GM12878 (cell line): ENCODE measurements at places on chromosomes 11 and 22. TPM values are rescaled to one million over a fixed set of nuclear protein-coding genes. Genes with fewer than 3 reads are reported as not detected.
A peak's percentile ranks its signal among the peaks of the same experiment; 100 is the strongest.

Gene OR51F2
- total RNA-seq = not detected in 2 replicates

Gene LRP4
- 0.21 TPM in 1 of 2 replicates, not detected in the other for total RNA-seq

DNA sequence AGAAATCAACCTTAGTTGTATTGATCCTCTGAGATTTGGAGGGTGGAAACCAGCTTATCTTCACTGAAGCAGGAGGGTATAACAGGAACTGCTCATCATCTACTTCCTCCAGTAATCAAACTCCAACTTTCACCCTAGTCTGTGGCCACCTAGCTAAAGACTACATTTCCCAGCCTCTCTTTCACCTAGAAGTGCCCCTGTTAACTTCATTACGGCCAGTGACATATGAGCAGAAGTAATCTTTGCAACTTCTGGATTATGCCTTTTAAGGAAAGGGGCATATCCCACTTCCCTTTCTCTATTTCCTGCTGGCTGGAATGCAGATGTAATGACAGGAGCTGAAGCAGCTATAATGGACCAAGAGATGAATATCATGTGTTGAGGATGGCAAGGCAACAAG is 7.6 kb upstream of the VPS37C start:
- peaks cover 26% of the 10 kb centered on the region for H3K4me1 ChIP-seq
- no peaks in the 10 kb centered on the region for H3K36me3 ChIP-seq
- no peak overlapping the region for H3K4me3 ChIP-seq
- no peak for DNase-seq
- H3K27me3 ChIP-seq = no peaks in the 10 kb centered on the region

Gene TRIM6
- total RNA-seq = 3.1 and 4.4 TPM in 2 replicates

DNA sequence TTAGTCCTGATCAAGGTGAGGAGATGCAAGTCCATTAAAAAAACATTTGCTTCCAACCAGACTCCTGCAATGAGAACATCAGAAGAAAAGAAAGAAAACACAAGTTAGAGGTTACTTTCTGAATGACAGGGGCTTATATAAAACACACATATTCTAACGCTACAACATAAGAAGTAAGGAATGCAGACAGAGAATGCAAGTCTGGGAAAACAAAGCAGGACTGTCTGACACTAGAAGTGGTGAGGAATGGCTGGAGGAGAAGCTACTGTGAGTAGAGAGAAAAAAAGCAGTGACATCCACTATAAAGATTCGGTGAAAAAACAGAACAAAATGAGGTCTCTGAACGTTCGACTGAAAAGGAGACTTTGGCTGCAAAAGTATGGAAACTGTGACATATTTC is 12.3 kb downstream of the TMEM216 start:
- no peaks in the 10 kb centered on the region for H3K4me1 ChIP-seq
- no peak overlapping the region for H3K4me3 ChIP-seq
- peaks cover 43% of the 10 kb centered on the region for H3K36me3 ChIP-seq
- DNase-seq = no peak
- H3K27ac ChIP-seq = no peak overlapping the region
- H3K27me3 ChIP-seq = no peaks in the 10 kb centered on the region

DNA sequence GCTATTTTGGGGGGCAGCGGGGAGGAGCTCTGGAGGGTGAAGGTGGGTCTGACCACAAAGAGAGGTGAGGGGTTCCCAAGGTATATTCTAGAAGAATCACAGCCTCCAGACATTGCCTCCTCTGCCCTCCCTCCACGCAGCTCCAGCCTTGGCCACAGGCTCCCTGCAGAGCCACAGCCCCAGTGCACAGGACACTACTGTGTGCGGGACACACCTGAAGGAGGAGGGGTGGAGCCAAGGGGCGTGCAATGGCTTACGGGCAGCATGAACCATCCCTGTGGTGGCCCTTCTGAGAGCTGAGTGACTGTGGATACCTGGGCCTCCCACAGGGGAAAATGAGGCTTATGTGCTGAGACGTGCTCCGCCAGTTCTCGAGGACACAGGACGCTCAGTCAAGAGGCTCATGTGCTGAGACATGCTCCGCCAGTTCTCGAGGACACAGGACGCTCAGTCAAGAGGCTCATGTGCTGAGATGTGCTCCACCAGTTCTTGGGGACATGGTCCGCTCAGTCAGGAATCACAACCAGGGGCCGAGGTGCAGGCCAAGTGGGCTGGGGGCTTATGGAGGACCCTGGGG is 417.3 kb downstream of the SHANK2 start:
- no peak overlapping the region for H3K27ac ChIP-seq
- H3K4me1 ChIP-seq = no peaks in the 10 kb centered on the region
- H3K36me3 ChIP-seq = no peaks in the 10 kb centered on the region
- no peak overlapping the region for H3K4me3 ChIP-seq
- DNase-seq = no peak

- H3K4me3 ChIP-seq = no peak overlapping the region
- no peak overlapping the region for H3K27ac ChIP-seq
- H3K4me1 ChIP-seq = no peaks in the 10 kb centered on the region; the same call in 1 of the 2 replicates
These were observed 3.5 kb upstream of the TPBGL start for GRCh38 chr11:75237050-75237449.

DNA sequence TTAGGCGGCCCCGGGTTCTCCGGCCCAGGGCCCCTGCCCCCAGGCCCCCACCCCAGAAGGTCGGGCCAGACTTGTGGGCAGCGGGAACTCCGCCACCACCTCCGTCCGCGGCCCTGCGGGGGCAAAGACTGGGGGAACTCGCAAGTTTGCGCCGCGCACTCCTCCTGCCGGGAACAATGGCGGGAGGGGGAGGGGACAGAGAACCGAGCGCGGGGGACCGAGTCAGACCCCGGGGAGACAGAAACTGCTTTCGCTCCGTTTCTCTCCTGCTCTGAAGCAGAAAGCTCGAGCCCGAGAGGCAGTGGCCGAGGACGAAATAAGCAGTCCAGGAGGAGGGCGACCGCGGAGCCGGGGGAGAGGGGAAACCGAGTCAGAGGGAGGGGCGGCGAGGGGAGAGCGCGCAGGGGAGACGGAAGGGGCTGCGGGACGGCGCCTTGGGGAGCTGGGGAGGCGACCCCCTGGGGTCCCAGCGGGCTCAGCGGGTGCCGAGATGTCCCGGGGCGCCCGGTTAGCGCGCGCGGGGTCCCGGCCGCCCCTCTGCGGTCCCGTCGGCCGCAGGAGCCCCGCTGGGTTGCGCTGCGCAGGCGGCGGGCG is 555 bp downstream of the TP53I11 start:
- H3K4me1 ChIP-seq = no peaks in the 10 kb centered on the region
- DNase-seq = no peak
- H3K4me3 ChIP-seq = peak overlapping the region; percentile 27; the same call in 1 of the 2 replicates
- H3K27me3 ChIP-seq = no peaks in the 10 kb centered on the region; the same call in 1 of the 2 replicates
- no peaks in the 10 kb centered on the region for H3K36me3 ChIP-seq
- H3K27ac ChIP-seq = no peak overlapping the region

GRCh38 chr11:16945671-16946469 is 68.3 kb downstream of the PLEKHA7 start:
- H3K36me3 ChIP-seq = no peaks in the 10 kb centered on the region
- peak overlapping the region; percentile 39; the same call in 1 of the 2 replicates for H3K4me3 ChIP-seq
- peak overlapping the region; percentile 64 for H3K27ac ChIP-seq

GRCh38 chr22:19875061-19875530 is 20.4 kb upstream of the GNB1L start:
- H3K27ac ChIP-seq = no peak overlapping the region
- no peaks in the 10 kb centered on the region for H3K27me3 ChIP-seq
- H3K36me3 ChIP-seq = no peaks in the 10 kb centered on the region
- DNase-seq = no peak

Gene CDCA5
- total RNA-seq = 78.1 and 81.4 TPM in 2 replicates

- no peaks in the 10 kb centered on the region for H3K27me3 ChIP-seq
- H3K4me1 ChIP-seq = no peaks in the 10 kb centered on the region
- H3K36me3 ChIP-seq = no peaks in the 10 kb centered on the region
- DNase-seq = no peak
- no peak overlapping the region for H3K27ac ChIP-seq
These were observed 100.4 kb downstream of the EFCAB6 start for GRCh38 chr22:43711681-43712080.

- no peak overlapping the region for H3K27ac ChIP-seq
- H3K4me3 ChIP-seq = peak overlapping the region; percentile 98
- no peak for DNase-seq
- H3K36me3 ChIP-seq = peaks cover 8% of the 10 kb centered on the region; the same call in 1 of the 2 replicates
These were observed 1.9 kb downstream of the RPLP2 start for GRCh38 chr11:811446-812245.

Gene CENPM
- total RNA-seq = 81.6 and 84.4 TPM in 2 replicates

Gene ANGPTL5
- not detected in 2 replicates for total RNA-seq

DNA sequence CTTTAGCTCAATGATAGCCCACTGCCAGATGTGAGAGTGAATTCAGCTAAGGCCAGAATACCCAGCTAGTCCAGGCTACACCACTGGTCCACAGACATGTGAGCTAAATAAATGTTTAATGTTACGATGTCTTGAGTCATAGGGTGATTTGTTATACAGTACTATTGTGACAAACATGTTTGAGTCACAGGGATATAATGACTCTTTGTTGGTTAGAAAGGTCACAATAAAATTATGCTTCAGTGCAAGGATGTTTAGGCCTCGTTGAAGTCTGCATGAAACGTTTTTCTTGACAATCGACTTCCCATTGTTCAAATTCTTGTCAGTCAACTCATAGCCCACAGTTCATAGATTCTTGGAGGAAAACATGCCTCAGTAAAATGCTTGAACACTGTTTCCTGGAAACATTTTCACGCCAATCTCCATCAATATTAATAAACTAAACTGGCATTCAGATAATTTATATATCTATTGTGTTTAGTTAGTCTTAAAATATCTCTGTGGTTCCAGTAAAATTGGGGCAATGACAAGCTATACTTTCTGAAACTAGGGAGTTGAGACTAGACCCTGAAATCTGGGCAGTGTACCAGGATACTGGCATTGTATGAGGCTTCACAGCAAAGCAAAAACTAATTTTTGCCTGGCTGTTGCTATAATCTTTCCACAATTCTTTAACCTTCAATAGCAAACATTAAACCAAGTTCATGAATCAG is 650.8 kb upstream of the KIRREL3 start:
- H3K4me1 ChIP-seq = no peaks in the 10 kb centered on the region
- no peaks in the 10 kb centered on the region for H3K27me3 ChIP-seq
- no peak overlapping the region for H3K4me3 ChIP-seq
- H3K27ac ChIP-seq = no peak overlapping the region
- no peak for DNase-seq

DNA sequence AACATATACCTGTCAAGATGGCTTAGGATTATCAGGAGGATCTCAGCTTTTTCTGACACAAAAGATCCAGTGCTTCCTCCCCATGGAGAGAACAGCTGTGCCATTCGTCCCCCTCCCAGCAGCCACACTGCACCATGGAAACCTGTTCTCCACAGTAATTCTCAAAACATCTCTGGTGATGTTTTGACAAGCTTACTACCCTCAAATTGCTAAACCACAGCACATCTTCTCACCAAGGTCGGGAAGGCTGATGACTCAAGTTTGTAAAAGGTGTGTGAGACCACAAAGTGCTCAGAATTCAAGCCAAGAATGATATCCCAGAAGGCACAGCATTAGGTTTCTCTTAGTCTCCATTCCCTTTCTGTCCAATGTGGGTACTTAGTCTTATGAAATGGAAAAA is 3.9 kb upstream of the RAB38 start:
- no peaks in the 10 kb centered on the region for H3K36me3 ChIP-seq
- H3K27me3 ChIP-seq = no peaks in the 10 kb centered on the region
- H3K27ac ChIP-seq = no peak overlapping the region
- DNase-seq = peak; percentile 78
- H3K4me3 ChIP-seq = no peak overlapping the region

- no peak for DNase-seq
- H3K27ac ChIP-seq = no peak overlapping the region
- no peaks in the 10 kb centered on the region for H3K4me1 ChIP-seq
- H3K36me3 ChIP-seq = no peaks in the 10 kb centered on the region
- H3K27me3 ChIP-seq = no peaks in the 10 kb centered on the region
- no peak overlapping the region for H3K4me3 ChIP-seq
These were observed 7.8 kb downstream of the LDLRAD3 start for GRCh38 chr11:35951680-35952079.

DNA sequence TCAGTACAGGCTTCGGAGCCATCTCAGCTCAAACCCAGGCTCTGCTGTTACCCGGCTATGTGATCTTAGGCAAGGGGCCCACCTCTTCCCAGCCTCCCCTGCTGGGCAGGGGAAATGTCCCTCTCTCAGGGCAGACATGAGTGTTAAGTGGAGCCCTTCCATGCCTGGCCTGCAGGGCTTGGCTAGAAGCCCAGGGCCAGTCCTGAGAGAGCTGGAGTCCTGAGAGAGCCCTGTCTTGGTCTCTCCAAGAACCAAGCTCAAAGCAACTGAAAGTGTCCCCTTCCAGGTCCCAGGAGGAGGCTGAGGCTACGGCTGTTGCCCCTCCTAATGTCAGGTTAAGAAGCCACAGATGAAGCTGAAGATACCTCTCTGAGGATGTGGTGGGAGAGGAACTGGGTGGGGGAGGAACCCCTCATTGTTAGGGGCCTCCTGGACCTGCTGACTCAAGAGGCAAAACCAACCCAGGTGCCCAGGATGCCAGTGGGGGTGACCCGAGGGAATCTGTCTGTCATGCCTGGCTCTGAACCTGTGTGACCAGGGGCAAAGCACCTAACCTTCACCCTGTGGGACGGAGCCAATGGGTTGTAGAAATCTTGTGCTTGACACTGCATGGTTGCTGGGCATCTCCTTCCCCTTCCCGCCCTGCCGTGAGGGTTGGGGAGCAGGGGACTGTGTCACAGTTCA is 4.2 kb downstream of the ZP1 start:
- no peaks in the 10 kb centered on the region for H3K27me3 ChIP-seq
- no peaks in the 10 kb centered on the region; the same call in none of the 2 replicates for H3K36me3 ChIP-seq
- no peak overlapping the region for H3K4me3 ChIP-seq

DNA sequence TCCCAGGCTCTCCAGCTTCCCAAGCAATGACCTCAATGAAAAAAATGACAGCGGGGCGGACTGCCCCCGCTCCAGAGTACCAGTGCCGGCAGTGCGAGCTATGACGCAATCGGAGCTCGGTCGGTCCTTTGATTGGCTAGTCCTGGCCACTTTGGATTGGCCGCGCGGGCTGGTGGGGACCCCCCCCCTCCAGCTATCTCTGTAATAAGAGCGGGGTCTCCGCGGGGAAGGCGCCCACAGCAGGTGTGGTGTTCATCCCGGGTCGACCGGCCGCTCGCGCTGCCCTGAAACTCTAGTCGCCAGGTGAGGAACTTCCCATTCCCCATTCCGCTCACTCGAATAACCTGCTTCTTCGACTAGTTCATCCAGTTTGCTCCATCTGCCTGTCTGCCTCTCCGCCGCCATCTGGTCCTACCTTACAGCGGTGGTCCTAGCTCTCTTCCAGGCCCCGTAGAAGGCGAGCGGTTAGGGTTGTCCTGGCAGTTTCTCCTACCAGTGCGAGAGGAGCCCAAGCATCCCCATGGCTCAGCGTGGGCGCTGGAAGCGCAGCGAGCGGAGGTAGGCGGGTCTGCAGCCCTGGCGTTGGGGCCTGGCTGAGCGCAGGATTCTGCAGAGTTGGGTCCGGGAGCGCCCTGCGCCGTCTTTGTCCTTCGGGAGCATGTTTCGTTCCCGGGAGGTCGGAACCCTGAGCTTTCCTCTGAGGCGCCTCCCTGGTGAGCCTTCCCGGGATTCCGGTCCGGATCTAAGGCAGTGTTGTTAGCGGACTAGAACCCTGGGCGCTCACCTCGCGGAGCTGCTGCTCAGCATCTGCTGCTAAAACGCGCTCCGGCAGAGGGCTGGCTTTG is at the start of gene CALCB:
Gene CALCB (plus strand): TSS at position 233 of the 845 bp plus-strand sequence. CDS start 1,126 bp downstream, outside the sequence.
- no peaks in the 10 kb centered on the region for H3K4me1 ChIP-seq
- H3K36me3 ChIP-seq = no peaks in the 10 kb centered on the region
- H3K4me3 ChIP-seq = no peak within 1 kb of the TSS
- DNase-seq = no peak
- no peaks in the 10 kb centered on the region for H3K27me3 ChIP-seq
- no peak within 1 kb of the TSS for H3K27ac ChIP-seq

Gene LMNTD2
- total RNA-seq = 2.8 and 3.3 TPM in 2 replicates
